Activated CD4-positive, CD25-positive, alpha-beta regulatory T cell treated with anti-CD3 and anti-CD28 coated beads, Interleukin-2, amount 50 U/mL, for 16 hours (primary cell): ENCODE measurements at places on chromosomes 2 and 18.

- DNase-seq: peak; percentile 9
Observed at GRCh38 chr18:61975526-61976326, 82.9 kb upstream of the RNF152 start.

DNA sequence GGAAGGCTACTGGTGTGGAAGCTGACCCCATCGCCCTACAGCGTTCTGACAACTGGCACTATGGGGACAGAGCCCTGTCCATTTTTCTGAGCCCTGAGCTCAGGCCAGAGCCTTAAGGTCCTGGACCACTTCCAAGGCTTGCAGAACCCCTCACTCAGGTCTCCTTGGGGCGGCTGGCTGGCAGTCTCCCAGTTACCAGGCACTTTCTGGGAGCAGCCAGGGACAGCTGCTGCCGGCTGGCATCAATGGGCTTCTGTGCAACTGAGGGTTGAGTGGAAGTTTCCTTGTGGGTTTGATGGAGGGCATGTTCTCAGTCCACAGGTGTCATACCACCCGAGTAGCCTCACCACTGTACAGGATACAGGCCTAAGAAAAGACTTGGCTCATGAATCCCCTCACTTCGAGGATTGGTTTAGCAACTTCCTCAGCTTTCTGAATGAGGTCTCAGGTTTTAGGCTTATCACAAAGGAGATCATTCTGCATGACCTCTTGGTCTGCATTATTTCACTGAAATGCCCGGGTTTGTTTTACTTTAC, 27.4 kb upstream of the WIPF1 start:
- DNase-seq: no peak

- no peak for DNase-seq
Observed at GRCh38 chr2:150122156-150122555, 365.3 kb downstream of the RND3 start.

GRCh38 chr18:63445037-63445436, 22.8 kb upstream of the VPS4B start:
- DNase-seq: no peak

DNA sequence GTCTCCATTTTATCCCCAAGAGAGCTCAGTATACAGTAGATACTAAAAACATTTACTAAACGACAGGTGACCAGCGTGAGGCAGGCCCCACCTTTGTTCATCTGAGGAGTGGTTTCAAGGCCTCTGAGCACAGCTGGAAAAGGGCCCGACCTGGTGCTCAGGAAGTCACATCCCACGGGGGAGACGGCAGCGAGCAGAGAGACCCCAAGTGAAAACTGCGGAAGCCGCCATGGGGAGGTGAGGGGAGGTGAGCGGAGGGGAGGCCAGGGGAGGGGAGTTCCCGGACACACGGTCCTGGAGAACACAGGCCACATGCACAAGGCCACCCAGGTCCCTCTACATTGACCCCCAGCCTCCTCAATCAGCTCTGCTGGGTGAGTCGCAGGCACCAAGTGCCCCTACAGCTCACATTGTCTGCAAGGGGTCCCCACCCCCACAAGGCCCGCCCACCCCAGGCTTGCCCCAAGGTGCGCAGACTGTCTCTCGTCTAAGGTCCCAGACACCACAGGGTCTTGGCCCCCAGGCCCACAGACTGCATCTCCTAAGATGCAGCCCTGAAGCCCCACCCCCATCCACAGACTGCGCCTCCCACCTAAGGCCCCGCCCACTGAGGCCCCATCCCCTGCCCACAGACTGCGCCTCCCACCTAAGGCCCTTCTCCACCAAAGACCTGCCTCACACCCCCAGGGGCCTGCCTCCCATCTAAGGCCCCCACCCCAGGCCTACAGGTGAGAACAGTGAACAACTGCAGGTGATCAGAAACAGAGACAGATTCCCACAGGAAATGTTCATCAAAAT, 19.1 kb downstream of the PARD6G start:
- DNase-seq: no peak

GRCh38 chr18:44817831-44818473, 137.3 kb downstream of the SETBP1 start:
- no peak for DNase-seq

DNA sequence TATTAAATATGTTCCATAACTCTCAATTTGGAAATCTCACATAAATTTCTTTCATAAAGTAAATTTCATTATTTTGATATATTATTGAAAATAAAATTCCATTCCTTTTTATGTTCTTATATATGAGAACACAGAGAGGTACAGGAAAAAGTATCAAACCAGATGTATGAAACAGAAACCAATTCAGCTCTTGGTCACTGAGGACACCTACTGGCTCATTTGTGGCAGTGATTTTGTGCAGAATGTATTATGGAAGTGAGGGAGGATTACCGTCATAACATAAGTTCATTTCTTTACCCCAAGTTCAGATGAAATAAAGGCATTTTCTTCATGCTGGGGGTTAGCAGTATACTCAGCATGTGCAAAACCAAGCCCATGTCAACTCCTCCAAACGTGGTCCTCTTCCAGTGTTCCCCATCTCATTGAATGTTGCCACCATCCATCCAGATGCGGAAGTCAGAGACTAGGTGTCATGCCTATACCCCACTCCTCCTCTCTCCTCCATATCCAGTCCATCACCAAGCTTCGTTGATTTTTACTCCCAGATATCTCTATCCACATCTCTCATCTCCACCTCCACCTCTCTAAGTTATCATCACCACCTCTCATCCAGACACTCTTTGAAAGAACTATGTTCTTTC, 41.7 kb upstream of the MALL start:
- no peak for DNase-seq

GRCh38 chr2:179302764-179303571, 38.3 kb upstream of the SESTD1 start:
- DNase-seq: no peak

DNA sequence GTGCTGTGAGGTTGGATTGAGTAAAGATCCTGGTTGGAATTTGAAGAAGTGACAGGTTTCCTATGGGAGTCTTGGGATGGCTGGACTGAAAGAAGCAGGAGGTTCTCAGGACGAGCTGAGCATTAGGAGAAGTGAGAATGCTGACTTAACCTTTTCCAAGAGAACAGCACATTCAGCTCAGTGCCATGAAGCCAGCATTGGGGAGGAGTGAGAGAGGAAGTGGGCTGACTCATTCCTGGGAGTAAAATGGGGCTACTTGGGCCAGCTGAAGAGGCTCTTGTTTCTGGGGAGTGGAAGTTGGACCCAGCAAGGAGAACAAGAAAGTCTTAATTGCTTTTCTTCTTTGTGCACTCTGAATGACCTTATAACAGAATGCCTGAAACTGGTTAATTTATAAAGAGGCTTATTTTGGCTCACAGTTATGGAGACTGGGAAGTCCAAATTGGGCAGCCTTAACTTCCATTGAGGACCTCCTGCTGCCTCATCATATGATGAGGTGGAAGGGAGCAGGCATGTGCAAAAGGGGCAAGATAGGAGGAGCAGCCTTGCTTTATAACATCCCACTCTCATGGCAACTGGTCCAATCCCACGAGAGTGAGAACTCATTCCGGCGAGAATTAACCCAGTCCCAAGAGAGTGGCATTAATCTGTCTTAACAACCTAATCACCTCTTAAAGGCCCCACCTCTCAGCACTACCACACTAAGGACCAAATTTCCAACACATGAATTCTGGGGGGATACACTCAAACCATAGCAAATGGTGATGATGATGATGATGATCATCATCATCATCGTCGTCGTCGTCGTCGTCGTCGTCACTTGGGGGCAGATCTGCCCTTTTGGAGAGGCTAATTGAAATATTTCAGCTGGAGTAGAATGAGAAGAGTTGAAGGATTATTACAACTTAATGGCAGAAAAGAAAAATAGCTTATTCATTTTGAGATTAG, 26.1 kb downstream of the DGUOK start:
- DNase-seq: no peak

DNA sequence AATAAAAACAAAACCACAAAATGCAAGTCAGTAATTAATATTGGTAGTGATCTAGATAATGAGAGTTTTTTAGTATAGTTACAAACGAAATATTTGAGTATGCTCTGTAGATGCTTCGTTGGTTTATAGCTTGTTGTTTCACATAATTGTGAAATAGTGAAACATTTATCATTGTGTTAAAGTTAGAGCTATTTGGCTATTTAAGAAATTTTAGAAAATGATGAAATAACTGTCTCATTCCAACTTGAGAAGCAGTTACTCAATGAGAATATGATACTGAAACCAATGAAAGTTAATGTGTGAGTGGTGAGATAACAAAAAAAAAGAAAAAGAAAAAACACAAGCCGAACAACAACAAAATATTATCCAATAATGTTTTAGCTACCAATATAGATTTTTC, 475.6 kb upstream of the ZEB2 start:
- DNase-seq: no peak

- no peak for DNase-seq
Observed at GRCh38 chr2:99488539-99489062, 1.2 kb downstream of the REV1 start.

DNA sequence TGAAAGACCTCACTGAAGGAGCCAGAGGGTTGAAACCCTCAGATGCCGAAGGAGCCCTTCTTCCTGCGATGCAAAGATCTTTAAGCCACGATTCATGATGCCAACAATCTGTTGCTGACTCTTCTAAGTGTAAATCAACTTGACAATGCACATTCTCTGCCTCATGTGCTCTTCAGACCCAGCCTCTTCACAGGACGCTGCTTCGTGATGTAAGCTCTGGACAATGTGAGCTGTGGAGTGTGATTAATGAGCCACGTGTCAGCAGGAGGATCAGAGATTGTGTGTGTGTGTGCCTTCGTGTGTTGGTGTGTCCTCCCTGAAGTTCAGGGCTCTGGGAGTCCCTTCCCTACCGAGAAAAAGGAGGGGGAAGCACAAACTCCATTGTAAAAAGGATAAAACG, 26.5 kb upstream of the TWIST2 start:
- no peak for DNase-seq

GRCh38 chr2:101339266-101339880, 30.9 kb upstream of the RNF149 start:
- no peak for DNase-seq

DNA sequence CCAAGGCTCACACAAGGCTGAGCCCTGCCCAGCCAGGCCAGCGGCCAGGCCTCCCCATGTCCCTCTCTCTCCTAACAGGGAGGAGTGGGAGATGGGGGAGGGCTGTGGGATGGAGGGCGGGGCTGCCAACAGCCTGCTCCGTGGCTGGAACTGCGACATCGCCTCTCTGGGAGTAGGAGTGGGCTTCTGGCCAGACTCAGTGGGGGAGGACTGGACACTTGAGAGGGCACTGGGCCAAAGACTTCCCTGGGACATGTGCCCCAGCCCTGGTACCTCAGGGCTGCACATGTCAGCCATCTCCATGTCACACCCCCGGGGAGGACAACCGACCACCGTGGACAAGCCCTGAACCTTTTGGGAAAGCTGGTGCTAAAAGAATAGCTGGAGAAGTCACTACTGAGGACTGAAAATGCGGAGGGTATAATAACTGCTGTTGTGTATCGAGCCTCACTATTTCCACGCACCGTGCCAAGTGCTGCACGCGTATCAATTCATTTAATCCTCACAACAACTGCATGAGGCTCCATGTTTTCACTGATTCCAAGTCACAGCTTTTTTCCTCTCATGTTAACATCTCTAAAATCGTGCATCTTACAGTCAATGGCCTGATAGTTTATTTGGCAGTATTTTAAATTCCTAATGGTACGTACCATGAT, 127.3 kb downstream of the MSH2 start:
- no peak for DNase-seq

DNA sequence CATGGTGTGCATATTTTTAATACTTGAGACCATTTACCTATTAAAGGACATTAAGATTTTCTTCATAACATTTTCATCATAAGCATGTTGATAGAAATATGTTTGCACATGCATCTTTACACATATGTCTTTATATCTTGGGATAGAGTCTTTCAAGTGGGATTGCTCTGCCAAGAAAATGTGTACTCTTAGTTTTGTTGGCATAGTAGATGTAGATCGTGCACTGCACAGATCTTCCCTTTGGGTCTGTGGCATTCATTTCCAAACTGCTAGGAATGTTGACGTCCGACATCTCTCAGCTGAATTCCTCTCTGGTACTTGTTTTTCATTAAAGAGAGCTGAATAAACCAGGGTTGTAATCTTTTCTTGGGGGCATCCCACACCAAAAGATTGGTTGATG, 183.2 kb upstream of the RPRM start:
- DNase-seq: no peak

GRCh38 chr2:144701259-144701658, 181.3 kb upstream of the ZEB2 start:
- no peak for DNase-seq

DNA sequence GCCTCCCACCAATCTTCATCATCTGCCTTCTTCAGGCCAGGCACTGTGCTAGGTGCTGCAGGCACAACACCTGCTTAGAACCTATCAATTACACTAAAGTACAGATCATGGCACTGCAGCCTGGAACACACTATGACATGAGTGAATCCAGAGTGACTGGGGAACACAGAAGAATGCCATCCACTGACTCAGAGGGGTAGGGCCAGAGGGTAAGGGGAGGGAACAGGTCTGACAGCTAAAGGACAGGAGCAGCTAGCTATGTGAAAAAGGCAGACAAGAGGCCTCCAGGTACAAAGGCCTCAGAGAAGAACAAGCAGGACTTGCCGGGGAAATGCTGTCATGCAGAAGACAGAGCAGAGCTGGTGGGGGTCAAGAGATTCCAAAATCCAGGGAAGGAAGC, 53.3 kb upstream of the ACAA2 start:
- no peak for DNase-seq

- DNase-seq: no peak
Observed at GRCh38 chr2:95041824-95042442, 16.4 kb downstream of the MAL start.

GRCh38 chr2:23513245-23513871, 128.4 kb downstream of the KLHL29 start:
- DNase-seq: no peak

DNA sequence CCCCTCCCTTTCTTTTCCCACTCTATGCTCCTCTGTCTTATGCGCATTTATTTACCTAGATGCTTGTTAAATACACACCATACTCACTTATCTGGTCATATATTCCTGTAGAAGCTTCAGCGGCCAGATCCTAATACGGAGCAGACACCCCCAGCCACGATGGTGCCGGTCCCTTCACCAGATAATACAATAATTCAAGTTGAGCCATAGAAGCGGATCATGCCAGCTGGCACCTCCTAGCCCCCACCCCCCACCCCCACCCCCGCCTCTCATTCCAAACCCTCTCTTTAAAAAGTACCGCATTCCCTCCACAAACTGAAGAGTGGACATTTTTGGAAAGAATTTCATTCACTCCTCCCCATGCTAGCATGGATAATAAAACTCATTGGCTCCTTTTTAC, 95.2 kb downstream of the BIN1 start:
- no peak for DNase-seq

- DNase-seq: no peak
Observed at GRCh38 chr18:63141778-63142176, 177.8 kb downstream of the BCL2 start.

- no peak for DNase-seq
Observed at GRCh38 chr2:44671916-44672315, 269.6 kb upstream of the SIX3 start.
